ENCODE measurements at places on chromosomes 2 and 18.
A peak's percentile ranks its signal among the peaks of the same experiment; 100 is the strongest.

DNA sequence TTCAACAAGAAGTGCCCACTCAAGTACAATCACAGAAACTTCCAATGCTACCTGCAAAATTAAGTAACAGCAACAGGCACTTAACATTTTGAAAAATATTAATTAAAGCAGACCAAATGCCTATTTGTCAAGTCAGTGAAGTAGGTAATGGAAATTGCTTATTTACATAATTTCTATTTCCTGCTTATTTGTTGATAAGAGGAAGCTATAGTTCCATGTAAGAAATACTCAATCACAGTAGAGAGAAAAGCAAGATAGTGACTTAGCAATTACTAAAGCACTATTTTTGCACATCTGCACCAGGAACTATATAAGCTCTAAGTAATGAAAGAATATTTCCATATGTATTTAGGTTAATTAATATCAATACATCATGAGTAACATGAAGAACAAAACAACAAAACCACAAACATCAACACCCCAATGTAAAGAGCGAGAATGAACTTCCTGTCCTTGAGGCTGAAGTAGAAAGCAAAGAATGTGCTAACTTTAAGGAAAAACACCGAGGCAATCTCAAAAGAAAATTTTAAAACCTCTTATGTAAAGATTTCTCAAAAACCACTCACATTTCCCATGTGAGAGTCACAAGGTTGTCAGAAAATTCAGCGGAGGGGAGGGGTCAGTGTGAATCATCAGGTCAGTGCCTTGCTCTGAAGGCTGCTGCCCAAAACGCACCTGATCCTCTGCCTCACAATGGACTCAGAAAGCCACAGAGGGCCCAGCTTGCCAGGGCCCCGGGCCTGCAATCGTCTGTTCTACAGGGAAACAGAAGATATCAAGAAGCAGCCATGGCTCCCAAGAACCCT lies 12.5 kb downstream of the NPC1 start:
- peak; percentile 23 for DNase-seq

DNA sequence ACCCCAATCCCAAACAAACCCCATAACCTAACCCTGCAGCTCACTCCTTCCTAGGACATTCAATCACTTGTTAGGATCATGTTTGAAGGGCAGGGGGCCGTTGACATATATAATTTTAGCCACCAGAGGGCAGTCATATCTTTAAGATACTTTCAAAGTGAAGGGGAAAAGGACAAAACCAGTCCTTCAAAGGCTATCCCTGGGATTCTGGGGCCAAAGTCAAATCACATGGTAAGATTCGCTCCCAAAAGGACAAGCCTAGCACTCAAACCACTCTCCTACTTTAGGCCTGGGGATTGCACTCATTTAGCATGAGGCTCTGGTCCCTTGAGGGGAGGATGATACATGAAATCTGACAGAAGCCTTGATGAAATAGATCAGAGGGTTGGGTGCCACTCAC lies 44.6 kb downstream of the HAUS1 start:
- DNase-seq, result peak; percentile 14

DNA sequence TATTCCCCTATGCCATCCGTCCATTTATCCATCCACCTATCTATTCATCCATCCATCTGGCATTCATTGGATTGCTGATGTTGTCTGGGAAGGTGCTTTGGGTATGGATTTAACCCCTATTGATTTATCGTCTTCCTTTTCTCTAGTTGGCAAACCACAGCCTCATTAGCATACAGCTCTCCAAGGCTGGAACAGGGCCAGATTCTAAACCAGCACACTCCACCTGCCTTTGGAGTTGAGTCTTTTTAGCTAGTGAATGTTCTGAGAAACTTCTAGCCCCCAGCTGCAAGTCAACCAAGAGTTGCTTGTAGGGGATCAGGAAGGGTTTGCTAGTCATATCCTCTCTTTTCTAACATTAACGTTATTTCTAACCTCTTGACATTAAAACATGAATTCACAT lies 90.7 kb downstream of the NRP2 start:
- DNase-seq, result no peak

- no peak for DNase-seq
Observed at GRCh38 chr2:210445116-210445707, 31.3 kb downstream of the LANCL1 start.

GRCh38 chr2:172431463-172431862 lies 4.1 kb downstream of the ITGA6 start:
- DNase-seq, result no peak

- no peak for DNase-seq
Observed at GRCh38 chr2:74983631-74984392, 25.4 kb downstream of the POLE4 start.

DNA sequence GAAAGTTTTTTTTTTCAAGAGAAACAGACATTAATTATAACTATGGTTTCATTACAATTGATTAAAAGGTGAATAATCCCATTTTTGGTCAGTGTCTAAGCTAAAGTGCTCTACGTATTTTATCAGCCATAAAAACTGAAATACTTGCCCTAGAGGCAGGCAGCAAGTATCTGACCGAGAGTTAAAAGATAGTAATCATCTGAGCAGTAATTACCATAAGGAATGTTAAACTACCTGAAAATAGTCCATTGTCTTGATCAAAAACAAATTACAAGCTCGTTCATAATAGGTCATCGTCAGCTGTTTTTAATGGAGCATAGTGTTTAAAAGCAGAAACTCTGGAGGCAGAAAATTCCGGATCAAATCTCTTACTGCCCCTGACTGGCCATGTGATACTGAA lies 105.7 kb upstream of the ZEB2 start:
- DNase-seq, result no peak

Data from activated CD8-positive, alpha-beta memory T cell treated with anti-CD3 and anti-CD28 coated beads for 4 hours (primary cell).